ENCODE measurements at places on chromosomes 13 and 19. TPM values are rescaled to one million over a fixed set of nuclear protein-coding genes. Genes with fewer than 3 reads are reported as not detected.

Gene CLC
- total RNA-seq, result not detected

Gene ZNF816
- total RNA-seq, result 6.9 TPM

Gene FUT2
- not detected for total RNA-seq

Gene INSL3
- not detected for total RNA-seq

Gene CRX
- not detected for total RNA-seq

Gene ACP7
- total RNA-seq, result not detected

Gene TEX26
- not detected for total RNA-seq

Gene C5AR2
- 0.09 TPM for total RNA-seq

Gene TDRD3
- total RNA-seq, result 14.6 TPM

Gene TGFBR3L
- 0.54 TPM for total RNA-seq

Gene SLC10A2
- total RNA-seq, result not detected

Gene ZSCAN22
- total RNA-seq, result 2.7 TPM

Gene CD70
- not detected for total RNA-seq

Gene PDCD5
- total RNA-seq, result 127 TPM

Gene KLHL1
- not detected for total RNA-seq

Gene ZNF737
- total RNA-seq, result 4.3 TPM

Gene ZNF415
- total RNA-seq, result 3.9 TPM

Gene TUBA3C
- not detected for total RNA-seq

Gene PALM
- 6.8 TPM for total RNA-seq

Gene IGFL3
- total RNA-seq, result not detected

Gene CBARP
- total RNA-seq, result 1.3 TPM

Gene MYPOP
- 1.1 TPM for total RNA-seq

Gene SERPINE3
- not detected for total RNA-seq

Gene ZNF724
- 6.3 TPM for total RNA-seq

Gene GIPR
- 0.09 TPM for total RNA-seq

Gene SMAD9
- 1.8 TPM for total RNA-seq

Gene CPB2
- not detected for total RNA-seq

Gene FAM216B
- total RNA-seq, result not detected

Gene ZNF581
- 22.6 TPM for total RNA-seq

Gene SYCN
- not detected for total RNA-seq

Gene PLVAP
- total RNA-seq, result 0.75 TPM

Gene DLL3
- total RNA-seq, result 0.19 TPM

Gene LAMP1
- total RNA-seq, result 183 TPM

Gene RNF113B
- total RNA-seq, result not detected

Gene DPF1
- 1.3 TPM for total RNA-seq

Gene SULT2B1
- not detected for total RNA-seq

Gene YJEFN3
- 0.18 TPM for total RNA-seq

Gene GSX1
- total RNA-seq, result not detected

Gene KLK15
- total RNA-seq, result 0.09 TPM

Gene PSG11
- total RNA-seq, result not detected

Gene ZNF682
- 0.54 TPM for total RNA-seq

Gene CFD
- 1.4 TPM for total RNA-seq

Gene SERTAD3
- total RNA-seq, result 13.7 TPM

Gene NLRP9
- not detected for total RNA-seq

Gene USPL1
- 11.4 TPM for total RNA-seq

Gene C19orf73
- total RNA-seq, result 0.63 TPM

Gene USHBP1
- total RNA-seq, result 11.4 TPM

Gene SCEL
- not detected for total RNA-seq

Gene RPS16
- 106 TPM for total RNA-seq

Gene CAPN12
- not detected for total RNA-seq

Gene COL5A3
- total RNA-seq, result 2.4 TPM

Gene GNG8
- not detected for total RNA-seq

Gene ZNF136
- 8.8 TPM for total RNA-seq

Gene ZNF177
- 0.72 TPM for total RNA-seq

Measured in endothelial cell of coronary artery (primary cell).